Lower leg skin (tissue), 4 donors: ENCODE measurements at places on chromosomes 6 and 20. TPM values are rescaled to one million over a fixed set of nuclear protein-coding genes. Genes with fewer than 3 reads are reported as not detected.

GRCh38 chr6:24910961-24911725, 24.6 kb downstream of the RIPOR2 start:
- peak; percentile 49 for DNase-seq

- no peak for DNase-seq
These were observed 440.0 kb upstream of the HSF2 start for GRCh38 chr6:121959501-121959900.

GRCh38 chr20:2767768-2768631, 32.4 kb downstream of the CPXM1 start:
- no peak for DNase-seq

GRCh38 chr6:152642578-152643375, 5.6 kb upstream of the SYNE1 start:
- DNase-seq, result peak; percentile 41

GRCh38 chr6:40135491-40136072, 201.3 kb upstream of the MOCS1 start:
- DNase-seq, result no peak

- DNase-seq, result peak; percentile 84
These were observed 65.2 kb downstream of the CDS2 start for GRCh38 chr20:5191829-5192569.

GRCh38 chr6:51120016-51120415, 301.3 kb downstream of the TFAP2B start:
- DNase-seq, result no peak

The PXDC1 gene
- total RNA-seq, result 63.4 TPM
